ENCODE measurements at places on chromosomes 3 and 15.

DNA sequence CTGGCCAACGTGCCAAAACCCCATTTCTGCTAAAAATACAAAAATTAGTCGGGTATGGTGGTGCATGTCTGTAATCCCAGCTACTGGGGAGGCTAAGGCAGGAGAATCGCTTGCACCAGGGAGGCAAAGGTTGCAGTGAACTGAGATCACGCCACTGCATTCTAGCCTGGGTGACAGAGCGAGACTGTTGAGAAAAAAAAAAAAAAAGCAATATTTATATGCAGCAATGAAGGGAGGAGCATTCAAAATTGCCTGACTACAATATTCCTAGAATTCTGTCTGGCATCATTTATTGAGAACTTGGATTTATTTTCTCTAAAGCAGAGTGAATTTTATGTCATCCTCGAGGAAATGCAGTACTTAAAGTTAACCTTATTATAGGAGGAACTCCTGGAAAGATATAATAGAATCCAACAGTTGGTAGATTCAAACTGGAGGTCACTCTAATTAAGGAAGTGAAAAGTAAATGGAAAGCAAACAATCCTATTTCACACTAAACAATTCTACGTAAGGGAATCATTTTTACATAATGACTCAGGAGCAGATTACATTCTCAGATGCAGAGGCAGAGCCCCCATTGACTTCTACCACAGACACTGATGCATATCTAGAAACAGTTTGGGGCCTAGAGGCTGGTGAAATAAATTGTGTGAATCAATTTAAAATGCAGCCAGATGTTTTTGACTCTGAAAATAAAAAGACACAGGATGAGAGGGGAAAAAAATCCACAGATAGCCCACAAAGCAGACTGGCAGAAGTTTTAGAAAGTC, 82.1 kb upstream of the FHIT start:
- peak; percentile 11 for DNase-seq

DNA sequence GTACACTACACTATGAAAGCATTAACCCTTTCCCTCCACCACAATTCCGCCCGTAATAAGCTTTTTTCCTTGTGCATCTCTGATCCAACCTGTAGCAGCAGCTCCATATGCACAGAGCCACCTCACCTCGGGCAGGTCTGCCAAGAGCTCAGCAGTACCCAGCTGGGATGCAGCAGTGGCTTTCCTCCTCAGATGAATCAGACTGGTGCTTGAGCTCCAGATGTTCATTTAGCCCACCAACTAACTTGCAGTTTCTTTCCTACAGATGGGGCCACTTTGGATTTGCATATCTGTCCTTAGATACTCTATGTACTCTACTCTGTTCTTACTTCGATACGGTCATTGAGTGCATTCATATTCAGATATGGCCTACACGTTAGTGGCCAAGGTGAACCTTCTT, 14.8 kb upstream of the FSIP1 start:
- no peak for DNase-seq

DNA sequence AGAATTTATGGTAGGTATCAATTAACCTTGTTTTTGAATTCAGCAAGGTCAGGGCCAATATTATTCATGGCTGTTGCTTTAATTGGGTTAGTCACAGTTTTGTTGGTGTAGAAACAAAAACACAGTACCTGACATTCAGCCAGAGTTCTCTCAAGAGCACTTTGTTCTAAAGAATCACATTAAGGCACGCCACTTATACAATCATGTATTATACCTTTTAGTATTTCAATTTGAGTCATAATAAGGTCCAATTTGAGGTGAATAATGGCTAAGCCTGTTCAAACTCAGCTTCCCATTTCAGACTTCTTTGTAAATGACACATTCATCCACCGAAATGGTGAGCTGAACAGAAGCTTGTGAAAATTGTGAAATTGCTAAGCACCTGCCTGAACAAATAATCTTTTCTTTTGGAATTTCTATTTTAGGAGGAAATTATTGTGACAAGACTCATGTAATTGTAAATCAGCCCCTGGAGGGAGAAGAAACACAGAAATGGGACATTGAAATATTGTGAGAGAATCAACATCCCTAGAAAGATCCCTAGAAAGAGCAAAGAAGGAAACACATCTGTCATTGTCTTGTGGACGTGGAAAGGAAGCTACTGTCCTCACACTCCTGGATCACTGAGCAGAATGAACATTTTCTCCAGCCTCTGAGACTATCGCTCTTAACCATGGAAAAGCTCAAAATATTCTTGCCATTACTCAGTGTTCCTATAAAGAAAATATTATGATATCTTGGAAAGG, 29.3 kb downstream of the RIOX2 start:
- DNase-seq: no peak

GRCh38 chr3:141603473-141604035, 116.7 kb downstream of the RASA2 start:
- DNase-seq: no peak

DNA sequence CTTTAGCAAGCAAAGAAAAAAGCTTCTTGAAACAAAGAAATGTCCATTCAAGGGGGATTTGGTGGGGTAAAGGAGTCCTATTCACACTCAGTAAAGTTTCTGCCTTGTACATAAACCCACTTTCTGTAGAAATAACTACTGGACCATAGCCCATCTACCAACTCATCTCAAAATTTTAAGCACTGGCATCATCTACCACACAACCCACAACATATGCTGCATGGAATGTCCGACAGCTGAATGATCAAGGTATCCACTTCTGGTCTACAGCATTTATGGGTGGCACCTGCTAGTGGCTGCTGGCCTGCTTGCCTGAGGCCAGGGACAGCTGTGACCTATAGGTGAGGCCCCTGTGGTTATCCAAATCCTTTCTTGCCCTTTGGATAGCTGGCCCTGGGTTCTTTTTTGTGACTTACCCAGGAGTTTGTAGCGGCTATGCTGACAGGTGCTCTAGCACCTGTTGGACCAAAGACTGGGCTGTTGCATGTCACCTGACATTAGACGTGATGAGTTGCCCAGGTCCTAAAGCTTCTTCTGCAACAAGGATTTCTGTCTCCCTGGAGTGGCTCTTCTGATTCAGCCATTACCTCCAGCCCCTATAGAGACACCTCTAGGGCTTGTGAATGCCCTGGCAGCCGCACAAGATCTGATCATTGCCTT, 19.2 kb upstream of the MEF2A start:
- DNase-seq: no peak

GRCh38 chr3:178078953-178079352, 457.3 kb upstream of the KCNMB2 start:
- DNase-seq: no peak
